ENCODE measurements at places on chromosomes 4 and X. TPM values are rescaled to one million over a fixed set of nuclear protein-coding genes. Genes with fewer than 3 reads are reported as not detected.

DNA sequence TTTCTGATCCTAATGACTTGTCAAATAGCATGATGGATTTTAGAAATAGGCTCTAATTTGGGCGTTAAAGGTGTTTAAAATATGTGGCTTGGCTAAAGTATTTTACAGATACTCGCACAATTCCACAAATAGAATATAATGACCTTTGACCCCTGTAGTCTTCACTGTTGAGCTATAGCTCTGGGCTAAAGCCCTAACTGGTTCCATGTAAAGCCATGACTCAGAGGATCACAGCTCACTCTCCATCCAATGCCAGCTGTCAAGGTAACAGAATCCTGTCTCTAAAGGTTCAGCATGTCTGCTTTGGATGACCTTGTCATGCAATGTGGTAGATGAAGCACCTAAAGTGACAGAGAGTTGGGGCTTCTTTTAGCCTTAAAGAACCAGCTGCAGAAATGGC is 42.5 kb downstream of the TLR10 start:
- no peak for DNase-seq

- DNase-seq, result no peak
Measured at GRCh38 chr4:111454961-111455360, 690.3 kb upstream of the FAM241A start.

GRCh38 chr4:29081234-29081955 is 1638.8 kb upstream of the PCDH7 start:
- DNase-seq, result no peak

The MTMR8 gene
- total RNA-seq, result 3.2 TPM

The ZNF711 gene
- total RNA-seq, result 19.1 TPM
